AG20443 (cell line): ENCODE measurements at places on chromosomes 12 and 14.

- DNase-seq: no peak
Observed at GRCh38 chr14:48435221-48435620, 759.8 kb upstream of the MDGA2 start.

DNA sequence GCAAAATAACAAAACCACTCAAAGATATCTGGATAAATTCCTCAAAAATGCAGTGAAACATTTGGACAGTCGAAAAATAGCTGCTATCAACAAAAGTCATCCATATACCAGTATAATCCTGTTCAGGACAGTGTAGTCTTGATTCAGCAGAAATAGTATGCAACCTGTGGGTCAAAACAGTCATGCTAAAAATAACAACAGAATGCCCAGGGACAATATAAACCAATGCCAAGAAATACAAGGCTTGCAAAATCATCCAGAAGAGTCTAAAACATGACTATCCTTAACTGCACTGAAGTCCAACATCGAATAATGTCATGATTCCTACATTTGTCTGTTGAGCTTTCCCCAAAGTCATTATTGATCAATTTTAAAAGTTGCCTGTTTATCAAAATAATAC is 425.9 kb downstream of the FSCB start:
- DNase-seq: no peak

DNA sequence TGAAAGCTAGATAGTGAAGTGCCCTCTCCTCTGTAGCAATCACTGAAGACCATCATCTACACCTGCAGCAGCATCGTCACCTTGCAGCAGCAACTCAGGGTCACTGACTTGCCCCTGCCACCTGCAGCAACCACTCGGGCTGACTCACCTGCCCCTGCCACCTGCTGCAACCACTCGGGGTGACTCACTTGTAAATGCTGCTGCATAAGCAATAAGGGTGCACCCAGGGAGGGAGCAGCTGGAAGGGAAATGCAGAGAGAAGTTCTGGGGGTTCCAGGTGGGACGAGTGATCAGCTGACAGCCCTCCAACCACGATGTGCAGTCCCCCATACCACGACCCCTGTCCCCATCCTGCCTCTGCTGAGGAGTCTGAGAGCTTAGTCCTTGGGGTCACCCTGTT is 357.1 kb upstream of the SFSWAP start:
- DNase-seq: no peak

GRCh38 chr12:24778486-24779304 is 170.2 kb downstream of the BCAT1 start:
- peak; percentile 14 for DNase-seq

DNA sequence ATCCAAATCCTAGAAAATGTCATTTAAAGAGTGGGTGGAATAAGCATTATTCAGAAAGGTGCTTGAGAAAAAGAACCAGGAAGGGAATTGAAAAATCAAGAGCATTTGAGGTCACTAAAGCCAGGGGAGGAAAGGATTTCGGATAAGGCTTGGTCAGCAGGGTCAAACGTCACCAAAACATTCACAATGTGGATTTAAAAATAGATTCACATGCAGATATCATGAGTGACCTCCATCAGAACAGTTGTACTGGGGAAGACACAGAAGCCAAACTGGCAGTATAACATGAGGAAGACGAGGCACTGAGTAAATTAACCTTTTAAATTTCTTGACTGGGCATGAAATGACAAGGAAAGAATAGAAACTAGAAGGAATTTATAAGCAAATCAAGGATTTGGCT is 175.1 kb upstream of the CCDC196 start:
- no peak for DNase-seq

GRCh38 chr12:89787763-89788162 is 79.1 kb upstream of the ATP2B1 start:
- DNase-seq: no peak

DNA sequence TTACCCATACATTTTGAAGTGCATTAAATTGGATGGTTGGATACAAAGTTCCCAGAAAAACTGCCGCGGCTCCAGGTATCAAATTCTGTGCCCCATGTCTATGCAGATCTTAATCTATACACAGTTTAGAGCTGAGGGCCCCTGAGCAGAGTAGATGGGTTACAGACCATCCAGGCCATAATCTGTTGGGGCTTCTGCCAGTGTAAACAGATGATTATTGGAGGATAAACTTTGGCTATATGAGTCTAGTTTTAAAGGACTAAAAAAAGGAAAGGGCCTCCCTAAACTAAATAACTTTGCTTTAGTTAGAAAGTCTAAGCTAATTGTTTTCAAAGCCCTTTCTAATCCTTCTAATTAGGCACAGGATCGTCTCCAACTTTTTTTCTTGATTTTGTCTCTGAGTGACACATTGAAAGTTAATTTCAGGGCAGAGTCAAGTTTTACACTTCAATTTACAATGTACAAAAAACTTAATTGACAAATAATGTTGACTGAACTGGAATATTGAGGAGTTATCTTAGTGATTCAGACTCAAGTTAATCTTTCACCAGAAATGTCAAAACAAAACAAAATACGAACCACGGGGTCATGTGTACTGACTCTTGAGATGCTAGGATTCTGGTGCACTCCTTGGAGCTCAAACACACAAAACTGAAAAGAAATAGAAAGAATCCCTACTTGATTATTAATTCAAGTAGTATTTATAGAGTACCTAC is 133.9 kb upstream of the SCAF11 start:
- no peak for DNase-seq

- no peak for DNase-seq
Observed at GRCh38 chr14:51867741-51868140, 7.3 kb downstream of the GNG2 start.

GRCh38 chr12:108955225-108955835 is 65.5 kb downstream of the SVOP start:
- DNase-seq: no peak

DNA sequence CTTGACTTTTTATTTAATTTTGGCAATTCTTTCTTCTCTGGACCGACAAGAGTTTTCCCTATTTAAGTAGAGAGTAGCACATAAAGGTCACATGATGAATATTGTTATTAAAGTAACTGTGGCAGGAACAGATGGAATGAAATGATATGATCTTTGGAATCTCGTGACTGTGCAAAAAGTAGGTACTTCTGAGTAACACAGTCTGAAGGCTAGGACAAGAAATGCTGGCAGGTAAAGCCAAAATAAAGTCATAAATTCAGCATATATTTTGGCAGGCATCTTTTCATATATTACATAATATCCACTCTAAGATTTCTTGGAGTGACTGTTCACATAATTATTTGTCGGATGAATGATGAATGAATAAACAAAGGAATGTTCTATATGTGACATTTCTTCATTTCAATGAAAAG is 121.4 kb downstream of the EFCAB11 start:
- no peak for DNase-seq

DNA sequence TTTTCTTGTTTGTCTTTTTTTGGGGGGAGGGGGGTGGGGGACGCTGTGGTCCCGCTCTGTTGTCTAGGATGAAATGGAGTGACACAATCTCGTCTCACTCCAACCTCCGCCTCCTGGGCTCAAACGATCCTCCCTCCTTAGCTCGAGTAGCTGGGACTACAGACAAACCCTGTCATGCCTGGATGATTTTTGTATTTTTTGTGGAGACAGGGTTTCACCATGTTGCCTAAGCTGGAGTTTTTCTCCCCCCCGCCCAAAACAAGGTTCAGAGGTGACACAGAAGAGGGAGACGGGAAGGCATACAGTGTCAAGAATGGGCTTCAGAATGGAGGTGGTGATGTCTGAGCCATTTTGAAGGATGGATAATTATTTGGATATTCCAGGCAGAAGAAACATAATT is 116.9 kb upstream of the ATF1 start:
- no peak for DNase-seq

- DNase-seq: peak; percentile 55
Observed at GRCh38 chr14:50560931-50561285, 963 bp downstream of the ATL1 start.

GRCh38 chr12:69475237-69475975 is 5.2 kb downstream of the FRS2 start:
- DNase-seq: peak; percentile 45

- no peak for DNase-seq
Observed at GRCh38 chr12:66354291-66354690, 52.0 kb downstream of the HELB start.

DNA sequence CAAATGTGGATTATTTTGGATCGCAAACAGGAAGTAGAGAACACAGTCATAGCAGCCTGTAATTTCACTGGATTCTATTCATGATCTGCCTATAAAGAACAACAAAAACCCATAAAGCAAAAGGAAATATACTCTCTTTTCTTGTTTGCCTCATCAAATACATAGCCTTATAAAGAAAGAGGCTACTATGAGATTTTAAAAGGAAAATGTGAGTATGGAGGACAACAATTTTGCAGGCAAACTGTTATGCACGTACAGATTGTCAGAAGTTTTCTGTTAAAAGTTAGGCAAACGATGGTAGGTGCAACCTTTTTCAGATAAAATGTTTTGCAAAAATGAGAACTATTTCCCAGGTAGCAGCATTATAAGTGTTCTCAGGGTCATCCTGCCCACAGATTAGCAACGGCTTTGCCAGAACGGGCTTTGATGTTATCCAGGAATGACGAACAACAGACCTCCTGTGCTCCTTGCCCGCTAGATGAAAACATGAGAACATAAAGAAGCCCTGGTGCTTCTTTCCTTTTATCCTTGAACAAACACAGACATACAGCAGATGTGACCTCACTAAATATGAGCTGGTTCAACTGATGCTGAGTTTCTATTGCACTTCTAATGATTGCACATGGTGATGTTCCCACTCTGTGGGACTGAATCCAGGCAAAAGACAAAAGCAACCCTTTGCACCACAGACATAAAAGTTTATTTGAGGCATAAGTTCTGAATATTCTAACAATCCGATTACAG is 88.1 kb downstream of the ITPR2 start:
- DNase-seq: no peak
